ENCODE measurements at places on chromosomes 7 and 10. TPM values are rescaled to one million over a fixed set of nuclear protein-coding genes. Genes with fewer than 3 reads are reported as not detected.

GRCh38 chr7:127226685-127227374 lies 25.9 kb downstream of the GRM8 start:
- DNase-seq = no peak

DNA sequence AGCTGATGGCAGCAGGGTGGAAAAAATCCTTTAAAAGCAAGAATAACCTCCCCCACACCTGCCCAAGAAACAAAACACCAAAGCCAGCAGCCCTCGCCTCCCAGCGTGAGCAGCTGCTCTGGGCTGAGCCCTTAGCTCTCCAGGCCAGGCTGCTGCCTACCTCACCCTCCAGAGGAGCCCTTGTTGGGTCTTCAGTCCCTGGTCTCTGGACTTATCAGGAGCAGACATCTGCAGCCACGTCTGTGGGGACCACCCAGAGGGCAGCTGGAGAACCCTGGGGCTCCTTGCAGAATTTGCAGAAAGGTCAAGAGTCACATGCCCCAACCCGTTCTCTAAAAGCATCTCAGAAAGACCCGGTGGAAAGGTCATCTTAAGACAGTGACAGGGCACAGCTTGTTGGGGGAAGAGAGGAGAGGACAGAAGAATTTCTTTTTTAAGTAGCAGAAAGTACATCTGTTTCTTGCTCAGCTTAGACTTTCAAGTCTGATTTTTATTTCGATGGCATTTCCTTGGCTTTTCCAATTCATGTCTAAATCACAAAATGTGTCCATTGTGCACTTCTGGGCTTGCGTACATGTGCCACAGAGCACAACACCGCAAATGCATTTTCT lies 425.7 kb upstream of the NFE2L3 start:
- no peak for DNase-seq

GRCh38 chr10:114548662-114549061 lies 109.4 kb downstream of the ABLIM1 start:
- no peak for DNase-seq

DNA sequence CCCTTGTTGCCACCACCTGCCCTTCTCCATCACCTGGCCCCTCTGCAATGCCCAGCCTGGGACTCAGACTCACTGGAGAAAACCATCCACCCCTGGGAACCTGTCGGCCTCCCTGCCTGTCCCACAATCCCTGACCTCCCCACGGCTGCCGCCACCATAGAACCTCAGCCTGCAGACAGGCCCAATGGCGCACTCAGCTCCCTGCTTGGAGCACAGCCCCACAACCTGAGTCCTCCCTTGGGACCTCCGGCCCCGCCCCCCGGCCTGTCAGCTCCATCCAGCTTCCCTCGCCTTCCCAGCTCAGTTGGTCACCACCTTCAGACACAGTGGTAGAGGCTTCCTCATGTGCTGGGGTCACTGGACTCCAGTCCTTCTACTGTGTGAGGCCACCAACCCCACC lies 41.1 kb downstream of the PARP12 start:
- DNase-seq = no peak

Gene ABCB1
- total RNA-seq = 3.3 TPM

Measured in activated T-helper 1 cell treated with anti-CD3 and anti-CD28 coated beads, Interleukin-12 subunit alpha, Interleukin-12 subunit beta, Interleukin-2, Interleukin-4 antibody, amounts not matched to agents 30 ng/mL and 10 ng/mL and 1 ng/mL, durations not matched to agents 14 hours and 24 hours and 36 hours (primary cell).